ENCODE measurements at places on chromosomes 7 and 10.

DNA sequence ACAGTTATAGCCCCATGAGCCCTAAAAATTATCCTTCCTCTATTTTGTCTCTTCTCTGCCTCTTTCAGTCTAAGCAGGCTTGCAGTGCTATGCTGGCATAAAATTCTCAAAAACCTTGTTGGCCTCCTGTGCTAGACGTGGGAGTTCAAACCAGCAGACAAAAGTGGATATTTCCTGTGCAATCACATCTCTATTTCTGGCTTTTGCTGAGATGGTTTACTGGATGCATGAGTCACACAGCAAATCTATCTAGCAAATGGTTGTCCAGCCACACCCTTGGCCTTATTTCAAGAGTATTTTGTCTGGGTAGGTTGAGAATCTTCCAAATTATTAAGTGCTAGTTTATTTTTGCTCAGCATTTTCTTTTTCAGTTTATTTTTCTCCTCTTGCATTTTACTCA, 370.8 kb downstream of the CDC14C start:
- DNase-seq = no peak

DNA sequence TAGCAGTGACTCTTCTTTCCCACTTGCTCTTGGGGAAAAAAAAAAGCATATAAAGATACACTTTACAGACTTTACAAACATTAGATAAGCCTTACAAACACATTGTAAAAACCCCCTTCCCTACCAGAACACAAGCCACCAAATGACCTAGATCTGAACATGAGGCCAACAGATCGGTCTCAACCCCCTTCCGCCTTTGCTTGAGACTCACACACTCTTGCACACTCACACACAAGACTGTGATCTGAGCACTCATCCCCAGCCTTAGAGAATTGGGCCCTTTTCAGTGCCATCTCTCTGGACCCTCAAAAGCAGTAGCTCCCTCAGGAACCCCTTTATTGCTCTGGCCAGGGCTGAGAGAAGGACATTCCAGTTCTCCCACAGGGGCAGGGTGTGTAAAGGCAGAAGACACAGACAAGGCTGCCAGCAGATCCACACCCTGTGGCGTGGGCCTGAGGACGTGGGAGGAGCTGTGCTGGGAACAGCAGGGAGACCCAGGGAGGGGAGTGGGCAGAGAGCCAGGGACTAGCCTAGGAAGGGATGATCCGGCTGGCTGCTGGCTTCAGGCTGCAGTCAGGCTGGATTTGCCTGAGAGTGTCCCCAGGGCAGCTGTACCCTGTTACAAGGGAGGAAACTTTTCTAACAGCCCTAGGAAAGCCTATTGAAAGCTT, 206.7 kb downstream of the KIAA1217 start:
- peak; percentile 57 for DNase-seq

- DNase-seq = no peak
Observed at GRCh38 chr10:74343804-74344203, 192.8 kb downstream of the ADK start.

DNA sequence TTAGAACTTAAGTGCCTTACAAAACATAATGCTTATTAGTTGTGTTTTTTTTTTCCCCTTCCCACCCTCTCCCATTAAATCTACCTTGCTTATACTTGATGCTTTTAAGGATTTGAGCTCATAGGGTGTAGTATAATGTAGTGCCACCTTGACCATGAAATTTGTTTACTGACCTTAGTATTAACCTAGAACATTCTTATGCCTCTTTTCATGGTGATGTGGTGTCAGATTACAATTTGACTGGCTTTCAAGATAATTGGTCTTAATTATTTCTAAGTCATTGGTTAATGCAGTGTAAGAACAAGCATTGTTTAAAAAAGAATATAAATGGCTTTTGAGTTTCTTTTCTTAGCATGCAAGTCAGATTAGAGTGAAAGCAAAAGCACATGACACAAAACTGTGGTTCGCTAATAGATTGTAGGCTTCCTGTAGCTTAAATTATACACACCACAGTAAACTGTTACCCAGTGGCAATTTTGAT, 61.8 kb downstream of the ADD3 start:
- no peak for DNase-seq

DNA sequence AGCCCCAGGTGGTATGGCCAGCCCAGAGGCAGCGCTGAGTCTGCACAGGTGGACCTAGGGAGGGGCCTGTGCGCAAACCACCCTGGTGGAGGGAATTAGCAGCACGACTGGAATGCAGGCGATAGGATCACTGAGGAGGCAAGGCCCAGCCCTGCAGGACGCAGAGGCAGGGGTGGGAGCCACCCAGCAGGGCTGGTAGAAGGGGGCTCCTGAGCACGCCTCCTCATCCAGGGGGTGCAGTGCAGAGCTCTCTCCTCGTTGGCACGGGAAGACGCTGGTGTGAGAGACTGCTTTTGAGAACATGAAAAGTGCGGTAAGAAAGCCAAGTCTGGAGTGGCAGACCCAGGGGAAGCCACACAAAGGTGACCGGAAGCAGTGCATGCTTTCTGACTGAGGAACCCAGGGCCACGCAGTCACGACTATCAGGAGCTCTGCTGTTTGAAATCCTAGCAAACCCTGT, 6.0 kb downstream of the FXYD4 start:
- peak; percentile 70 for DNase-seq

DNA sequence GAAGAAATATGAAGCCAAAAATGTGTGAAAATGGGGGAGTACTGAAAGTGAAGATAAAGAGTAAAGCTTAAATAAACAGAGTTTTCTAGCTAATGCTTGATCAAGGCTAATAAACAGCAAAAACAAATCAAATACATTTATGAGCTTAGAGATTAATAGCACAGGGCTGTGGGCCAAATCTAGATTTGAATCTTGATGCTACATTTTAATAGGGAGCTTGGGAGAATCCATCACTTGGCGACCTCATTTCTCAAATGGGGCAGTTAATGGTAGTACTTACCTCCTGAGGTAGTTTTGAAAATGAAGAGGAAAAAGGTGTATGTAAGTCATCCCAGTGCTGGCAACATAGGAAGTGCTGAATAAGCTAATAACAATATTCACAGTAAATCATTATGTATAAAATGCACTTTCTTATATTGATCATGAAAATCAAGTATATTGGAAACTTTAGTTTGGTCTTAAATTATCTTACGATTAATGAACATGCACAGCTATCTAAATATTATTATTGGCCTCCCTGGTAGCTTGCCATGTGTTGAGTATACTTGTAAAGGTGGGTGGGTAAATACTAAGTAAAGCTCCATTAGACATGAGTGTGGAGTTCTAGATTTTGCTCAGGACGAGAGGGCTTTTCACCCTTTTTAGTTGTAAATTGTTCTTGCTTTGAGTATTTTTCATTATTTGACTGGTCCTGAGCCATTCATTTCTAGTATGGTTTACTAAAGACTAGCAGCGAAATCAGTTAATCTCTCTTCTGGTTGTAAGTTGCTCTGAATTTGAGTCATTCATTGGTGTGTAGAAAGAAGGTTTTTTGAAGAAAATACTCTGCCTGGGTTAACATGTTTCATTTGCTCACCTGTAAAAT, 5.1 kb downstream of the BICC1 start:
- no peak for DNase-seq

GRCh38 chr10:88070080-88070880, 206.9 kb downstream of the PTEN start:
- no peak for DNase-seq

DNA sequence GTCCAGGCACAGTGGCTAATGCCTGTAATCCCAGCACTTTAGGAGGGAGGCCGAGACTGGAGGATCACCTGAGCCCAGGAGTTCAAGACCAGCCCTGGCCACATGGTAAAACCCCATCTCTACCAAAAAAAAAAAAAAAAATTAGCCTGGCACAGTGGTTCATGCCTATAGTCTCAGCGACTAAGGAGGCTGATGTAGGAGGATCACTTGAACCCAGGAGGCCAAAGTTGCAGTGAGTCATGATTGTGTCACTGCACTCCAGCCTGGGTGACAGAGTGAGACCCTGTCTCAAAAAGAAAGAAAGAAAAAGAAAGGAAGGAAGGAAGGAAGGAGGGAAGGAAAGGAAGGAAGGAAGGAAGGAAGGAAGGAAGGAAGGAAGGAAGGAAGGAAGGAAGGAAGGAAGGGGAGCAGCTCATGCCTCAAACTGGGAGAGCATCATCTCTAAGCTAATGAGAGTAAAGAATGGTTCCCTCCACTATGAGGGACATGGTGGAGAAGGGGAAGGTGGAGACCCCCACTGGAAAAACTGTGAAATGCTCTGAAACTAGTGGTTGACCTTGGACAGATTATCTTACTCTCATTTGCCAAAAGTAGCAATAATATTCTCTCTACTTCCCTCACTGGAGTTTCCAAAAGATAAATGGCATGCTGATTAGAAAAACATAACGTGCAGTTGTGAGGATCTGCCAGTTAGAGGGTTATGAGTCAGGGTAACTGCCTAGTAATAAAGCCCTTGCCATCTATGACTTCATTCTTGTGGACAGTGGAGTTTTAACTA, 16.8 kb downstream of the GIMAP5 start:
- no peak for DNase-seq

GRCh38 chr7:109259151-109259550, 689.5 kb downstream of the DNAJB9 start:
- no peak for DNase-seq

GRCh38 chr7:125618516-125618915, 688.9 kb upstream of the POT1 start:
- DNase-seq = no peak

DNA sequence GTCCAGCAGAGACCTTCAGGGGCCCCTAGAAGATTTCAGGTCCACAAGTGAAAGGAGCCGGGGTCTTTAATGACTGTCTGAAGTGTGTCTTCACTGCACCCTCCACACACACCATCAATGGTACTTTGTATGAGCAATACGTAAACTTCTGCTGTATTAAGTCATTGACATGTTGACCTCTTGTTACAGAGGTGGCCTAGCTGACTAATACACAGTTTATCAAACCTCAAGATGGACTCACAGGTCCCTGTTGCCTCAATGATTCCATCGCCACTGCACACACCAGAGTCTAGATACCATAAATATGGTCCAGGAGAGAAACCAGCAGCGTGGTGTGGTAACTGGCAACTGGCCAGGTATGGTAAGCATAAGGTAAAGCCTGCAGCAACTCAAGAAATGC, 19.5 kb downstream of the KCNMA1 start:
- no peak for DNase-seq

- DNase-seq = no peak
Observed at GRCh38 chr10:6002809-6003510, 25.6 kb upstream of the IL15RA start.

DNA sequence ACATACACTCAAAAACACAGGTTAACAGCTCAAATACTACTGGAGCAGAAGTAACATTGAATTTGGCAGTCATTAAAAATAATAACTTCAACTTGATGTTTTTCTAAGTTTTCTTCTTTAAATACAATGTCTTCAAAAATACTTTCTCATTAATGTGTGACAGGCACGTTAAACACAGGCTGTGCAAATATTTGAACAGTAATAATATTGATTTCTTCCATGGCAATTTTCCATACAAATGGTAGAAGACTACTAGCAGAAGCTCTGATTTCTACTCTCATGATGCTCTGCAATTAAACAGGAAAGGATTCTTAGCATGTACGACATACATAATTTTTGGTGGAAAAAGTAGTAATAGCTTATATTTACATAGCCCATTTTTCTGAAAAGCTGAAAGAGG, 47.4 kb downstream of the NRP1 start:
- DNase-seq = no peak

GRCh38 chr7:67100956-67101361, 104.3 kb downstream of the TYW1 start:
- no peak for DNase-seq

- DNase-seq = no peak
Observed at GRCh38 chr7:126635545-126635944, 617.2 kb downstream of the GRM8 start.

DNA sequence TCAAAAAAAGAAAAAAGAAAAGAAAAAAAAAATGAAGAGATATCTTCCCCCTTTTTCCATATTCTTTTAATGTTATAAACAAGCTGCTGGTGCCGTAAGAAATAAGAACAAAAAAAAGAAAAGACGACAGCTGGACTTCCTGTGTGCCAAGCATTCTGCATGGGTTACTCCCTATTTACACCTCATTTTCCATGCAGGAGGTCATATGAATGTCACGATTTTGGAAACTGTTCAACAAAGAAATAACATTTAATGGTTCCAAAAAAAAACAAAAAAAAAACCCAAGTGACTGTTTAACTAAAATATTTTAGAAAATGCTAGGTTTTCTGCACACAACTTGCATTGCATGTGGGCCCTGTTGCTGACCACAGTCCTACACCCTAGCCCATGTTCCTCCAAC, 159.3 kb downstream of the TNS3 start:
- no peak for DNase-seq

DNA sequence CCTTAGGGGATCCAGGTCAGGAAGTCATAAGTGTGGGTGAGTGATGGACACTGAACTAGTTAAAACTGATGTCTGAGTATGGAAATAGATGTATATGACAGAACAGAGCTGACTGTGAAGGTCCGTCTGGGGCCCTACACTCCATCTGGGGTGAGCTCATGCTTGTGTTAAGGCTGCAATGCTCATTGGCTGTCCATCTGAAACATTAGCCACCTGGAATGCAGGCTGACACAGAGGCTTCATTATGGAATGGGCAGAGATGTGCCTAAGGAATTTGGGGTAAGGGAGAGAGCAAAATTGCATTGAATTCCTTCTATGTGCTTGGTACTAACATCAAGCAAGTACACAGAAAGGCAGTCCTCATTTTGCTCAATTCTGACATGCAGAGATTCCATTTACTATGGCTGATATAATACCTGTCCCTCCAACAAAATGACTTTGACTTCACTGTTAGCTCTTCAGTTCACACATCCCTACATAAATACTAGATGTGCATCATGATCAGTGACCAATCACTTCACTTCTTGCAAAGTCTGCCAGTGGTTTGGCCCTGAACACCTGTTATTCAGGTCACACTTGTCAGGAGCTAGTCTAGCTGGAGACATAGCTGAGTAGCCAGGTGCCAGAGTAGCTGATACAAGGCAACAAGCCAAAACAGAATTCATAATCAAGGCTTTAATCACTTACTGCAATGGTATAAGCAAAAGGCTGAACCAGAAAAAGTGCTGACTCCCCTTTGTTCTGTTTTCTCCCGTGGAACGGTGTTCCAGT, 128.9 kb upstream of the VWC2 start:
- no peak for DNase-seq

- DNase-seq = no peak
Observed at GRCh38 chr10:62652114-62652513, 152.4 kb upstream of the ADO start.

- DNase-seq = no peak
Observed at GRCh38 chr10:46534828-46535524, 21.5 kb downstream of the GPRIN2 start.

DNA sequence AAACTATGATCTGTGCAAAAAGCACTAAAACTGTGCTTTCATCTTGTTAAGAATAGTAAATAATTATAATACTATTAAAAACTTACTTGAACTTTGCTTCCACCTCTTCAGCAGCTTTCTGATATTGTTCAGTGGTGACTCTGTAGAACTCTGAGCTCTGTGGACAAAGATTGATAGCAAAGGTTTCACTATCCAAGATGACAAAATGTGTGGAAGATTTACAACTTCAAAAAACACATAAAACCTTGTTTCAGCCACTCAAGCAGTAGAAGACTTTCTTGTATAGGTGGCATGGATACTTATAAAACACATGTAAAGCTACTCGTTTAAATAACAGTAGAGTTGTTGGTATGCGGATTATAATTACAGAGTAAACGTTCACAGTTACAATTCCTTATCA, 243.6 kb downstream of the CHCHD3 start:
- no peak for DNase-seq

GRCh38 chr7:13279854-13280435, 592.5 kb downstream of the ARL4A start:
- DNase-seq = no peak

- peak; percentile 61 for DNase-seq
Observed at GRCh38 chr10:126504063-126504760, 115.9 kb upstream of the ADAM12 start.

All from ecto neural progenitor cell (in vitro differentiated cells).